ENCODE measurements at places on chromosomes 5 and 9. TPM values are rescaled to one million over a fixed set of nuclear protein-coding genes. Genes with fewer than 3 reads are reported as not detected.

Gene LHX3
- not detected for total RNA-seq

Gene SHC3
- 15.3 TPM for total RNA-seq

Gene LEAP2
- 0.43 TPM for total RNA-seq

Gene NEUROG1
- not detected for total RNA-seq

Gene RLN2
- total RNA-seq = not detected

Gene PHF2
- total RNA-seq = 17.6 TPM

Gene ORM2
- total RNA-seq = not detected

Gene IGFBPL1
- total RNA-seq = 0.43 TPM

Gene NLN
- 15.8 TPM for total RNA-seq

Gene ANKRD55
- 0.44 TPM for total RNA-seq

Gene GLDC
- 1.6 TPM for total RNA-seq

Gene KIAA0825
- 6.0 TPM for total RNA-seq

Gene SLC1A1
- total RNA-seq = 12.9 TPM
